ENCODE measurements at places on chromosomes 11 and 22.

- H3K27ac ChIP-seq = no peak overlapping the region
- H3K36me3 ChIP-seq = no peaks in the 10 kb centered on the region
- DNase-seq = peak; percentile 86
- peaks cover 6% of the 10 kb centered on the region for H3K4me1 ChIP-seq
These were observed 41.0 kb upstream of the PRDM11 start for GRCh38 chr11:45105233-45105983.

GRCh38 chr22:33879796-33880195 is 40.5 kb downstream of the LARGE1 start:
- no peak for DNase-seq
- H3K36me3 ChIP-seq = no peaks in the 10 kb centered on the region
- H3K27me3 ChIP-seq = no peaks in the 10 kb centered on the region

DNA sequence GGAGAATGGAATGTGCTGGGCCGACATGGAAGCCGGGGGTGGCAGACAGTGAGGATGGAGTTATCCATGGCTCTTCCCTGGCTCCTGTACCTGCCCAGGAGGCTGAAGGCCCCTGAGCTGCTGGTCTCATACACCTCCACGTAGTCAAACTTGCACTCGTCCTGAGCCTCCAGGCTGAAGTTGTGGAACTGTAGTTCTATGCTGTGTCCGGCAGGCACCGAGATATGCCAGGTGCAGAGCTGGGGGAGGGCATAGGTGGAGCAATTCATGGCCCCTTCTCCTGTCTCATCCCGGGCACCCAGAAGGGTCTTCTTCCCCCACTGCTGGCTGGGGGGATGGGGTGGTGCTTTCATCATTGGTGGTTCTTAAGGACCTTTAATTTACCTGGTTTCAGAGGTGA is 2.8 kb downstream of the MFRP start:
- H3K4me3 ChIP-seq = no peak overlapping the region
- H3K27ac ChIP-seq = no peak overlapping the region
- peaks cover 11% of the 10 kb centered on the region for H3K4me1 ChIP-seq
- H3K27me3 ChIP-seq = peaks cover 18% of the 10 kb centered on the region
- H3K36me3 ChIP-seq = no peaks in the 10 kb centered on the region
- DNase-seq = no peak

DNA sequence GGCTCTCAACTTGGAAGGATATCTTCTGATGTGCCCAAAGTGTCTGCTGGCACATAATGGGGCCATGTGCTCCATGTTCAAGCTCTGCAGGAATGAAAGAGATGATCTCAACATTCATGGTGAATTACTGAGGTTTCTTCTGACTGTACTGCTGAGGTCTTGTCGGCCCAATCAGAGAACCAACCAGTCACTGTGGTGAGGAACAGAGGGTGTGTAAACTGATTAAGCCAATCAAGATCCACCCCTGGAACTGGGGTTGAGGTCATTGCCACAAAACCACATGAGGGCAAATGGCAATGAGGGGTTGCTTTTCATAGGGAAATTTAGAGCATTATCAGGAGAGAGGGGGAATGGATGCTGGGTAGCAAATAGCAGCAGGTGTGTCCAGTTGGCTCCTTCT is 152.3 kb upstream of the RAG2 start:
- H3K4me1 ChIP-seq = no peaks in the 10 kb centered on the region
- H3K27me3 ChIP-seq = peaks cover 17% of the 10 kb centered on the region
- no peak overlapping the region for H3K27ac ChIP-seq
- H3K36me3 ChIP-seq = no peaks in the 10 kb centered on the region

GRCh38 chr11:65417702-65418430 is 4.7 kb upstream of the NEAT1 start:
- peak; percentile 84 for DNase-seq
- H3K4me3 ChIP-seq = peak overlapping the region; percentile 98
- H3K27ac ChIP-seq = peak overlapping the region; percentile 100
- H3K27me3 ChIP-seq = no peaks in the 10 kb centered on the region
- peaks cover 47% of the 10 kb centered on the region for H3K4me1 ChIP-seq

DNA sequence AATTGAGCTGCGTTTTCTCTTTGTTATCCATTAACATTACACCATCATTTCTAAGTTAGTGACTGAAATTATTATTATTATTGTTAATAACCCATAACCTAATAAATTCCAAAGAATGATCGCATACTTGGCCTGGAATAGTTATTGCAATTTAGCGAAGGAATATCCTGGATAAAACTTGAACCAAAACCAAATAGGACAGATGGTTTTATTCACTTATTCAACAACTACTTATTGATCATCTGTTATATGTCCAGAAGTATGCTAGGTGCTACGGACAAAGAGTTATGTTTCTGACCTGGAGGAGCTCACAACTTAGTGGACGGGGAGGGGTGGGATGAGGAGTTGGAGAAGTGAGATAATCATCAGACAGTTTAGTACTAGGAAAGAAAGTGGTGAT is 44.8 kb upstream of the ARHGAP20 start:
- no peak overlapping the region for H3K27ac ChIP-seq
- H3K27me3 ChIP-seq = no peaks in the 10 kb centered on the region
- peaks cover 15% of the 10 kb centered on the region for H3K4me1 ChIP-seq
- no peaks in the 10 kb centered on the region for H3K36me3 ChIP-seq
- H3K4me3 ChIP-seq = no peak overlapping the region
- DNase-seq = no peak

DNA sequence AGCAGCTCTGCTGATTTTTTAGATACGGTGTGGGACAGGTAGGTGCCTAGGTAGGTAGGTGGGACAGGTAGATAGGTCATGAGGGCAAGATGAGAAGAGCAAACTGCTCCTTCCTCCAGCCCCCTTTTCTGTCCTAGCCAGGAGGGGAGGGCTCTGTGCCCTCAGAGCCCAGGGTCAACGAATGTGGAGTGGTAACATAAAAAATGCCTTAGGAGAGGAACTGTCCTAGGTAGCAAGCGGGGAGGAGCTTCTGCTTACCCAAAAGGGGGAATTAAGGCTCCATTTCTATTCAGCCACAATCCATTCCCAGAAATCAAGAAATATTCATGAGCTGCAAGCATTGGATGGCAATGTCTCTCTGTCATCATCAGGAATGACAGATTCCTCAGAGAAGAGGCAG is 234.8 kb downstream of the GRIK4 start:
- no peaks in the 10 kb centered on the region for H3K4me1 ChIP-seq
- DNase-seq = no peak
- no peaks in the 10 kb centered on the region for H3K36me3 ChIP-seq
- H3K27ac ChIP-seq = no peak overlapping the region

DNA sequence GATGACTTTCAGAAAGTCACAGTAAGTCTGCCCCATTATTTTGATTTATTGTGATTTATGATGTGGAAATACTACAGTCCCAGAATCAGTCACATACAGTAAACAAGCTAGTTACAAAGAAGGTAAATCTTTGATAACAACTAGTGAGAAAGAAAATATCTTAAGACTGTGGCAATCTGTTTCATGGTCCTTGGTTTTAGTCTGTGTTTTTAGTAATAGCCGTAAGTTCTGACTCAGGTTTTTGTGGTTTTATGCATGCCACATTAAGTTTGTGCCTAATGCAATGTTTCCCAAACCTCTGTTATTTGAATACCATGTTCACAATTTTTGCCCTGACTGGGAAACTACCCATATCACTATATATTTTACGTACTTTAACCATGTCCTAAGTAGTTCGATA is 6.7 kb downstream of the CEP295 start:
- H3K27ac ChIP-seq = no peak overlapping the region
- no peak for DNase-seq
- H3K27me3 ChIP-seq = no peaks in the 10 kb centered on the region
- H3K36me3 ChIP-seq = peaks cover 65% of the 10 kb centered on the region
- H3K4me3 ChIP-seq = no peak overlapping the region

GRCh38 chr11:90803831-90804230 is 581.0 kb upstream of the CHORDC1 start:
- no peak overlapping the region for H3K4me3 ChIP-seq
- no peaks in the 10 kb centered on the region for H3K36me3 ChIP-seq
- no peak overlapping the region for H3K27ac ChIP-seq
- no peaks in the 10 kb centered on the region for H3K27me3 ChIP-seq
- no peak for DNase-seq

GRCh38 chr11:78886616-78887015 is 312.0 kb upstream of the NARS2 start:
- no peak overlapping the region for H3K4me3 ChIP-seq
- DNase-seq = no peak
- H3K27ac ChIP-seq = no peak overlapping the region
- no peaks in the 10 kb centered on the region for H3K27me3 ChIP-seq
- H3K36me3 ChIP-seq = no peaks in the 10 kb centered on the region

DNA sequence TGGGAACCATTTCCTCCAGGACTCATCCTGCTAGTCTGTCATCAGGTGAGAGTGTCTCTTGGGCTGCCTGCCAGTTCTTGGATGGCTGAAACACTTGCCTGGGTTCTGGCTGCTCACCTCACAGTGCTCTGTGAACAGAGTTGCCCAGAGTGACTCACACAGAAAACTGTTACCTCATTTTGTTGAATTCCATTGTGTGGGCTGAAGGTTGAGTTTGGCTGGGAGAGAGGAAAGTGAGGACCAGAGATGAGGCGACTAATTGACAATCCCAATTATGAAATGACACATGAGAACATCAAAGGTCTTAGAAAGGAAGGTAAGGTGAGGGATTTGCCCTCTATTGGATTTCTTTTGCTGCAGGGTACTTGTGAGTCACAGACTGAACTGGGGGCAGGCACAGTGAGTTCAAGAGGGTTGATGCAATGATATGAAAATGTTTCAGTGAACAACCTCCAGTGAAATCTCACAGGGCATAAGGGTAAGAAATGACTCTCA is 20.2 kb upstream of the CALCB start:
- no peak for DNase-seq
- no peaks in the 10 kb centered on the region for H3K27me3 ChIP-seq
- no peaks in the 10 kb centered on the region for H3K4me1 ChIP-seq
- no peaks in the 10 kb centered on the region for H3K36me3 ChIP-seq

DNA sequence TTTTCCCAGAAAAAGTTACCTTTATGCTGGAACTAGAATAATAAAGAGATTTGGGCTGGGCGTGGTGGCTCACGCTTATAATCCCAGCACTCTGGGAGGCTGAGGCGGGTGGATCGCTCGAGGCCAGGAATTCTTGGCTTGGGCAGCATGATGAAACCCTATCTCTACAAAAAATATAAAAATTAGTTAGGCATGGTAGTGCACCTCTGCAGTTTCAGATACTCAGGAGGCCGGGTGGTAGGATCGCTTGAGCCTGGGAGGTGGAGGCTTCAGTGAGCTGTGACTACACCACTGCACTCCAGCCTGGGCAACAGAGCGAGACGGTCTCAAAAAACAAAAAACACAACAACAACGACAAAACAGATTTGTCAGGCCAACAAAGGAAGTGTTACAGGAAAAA is 119.3 kb upstream of the OR9Q1 start:
- no peak overlapping the region for H3K4me3 ChIP-seq
- H3K36me3 ChIP-seq = no peaks in the 10 kb centered on the region
- no peak overlapping the region for H3K27ac ChIP-seq
- no peaks in the 10 kb centered on the region for H3K27me3 ChIP-seq
- no peak for DNase-seq

DNA sequence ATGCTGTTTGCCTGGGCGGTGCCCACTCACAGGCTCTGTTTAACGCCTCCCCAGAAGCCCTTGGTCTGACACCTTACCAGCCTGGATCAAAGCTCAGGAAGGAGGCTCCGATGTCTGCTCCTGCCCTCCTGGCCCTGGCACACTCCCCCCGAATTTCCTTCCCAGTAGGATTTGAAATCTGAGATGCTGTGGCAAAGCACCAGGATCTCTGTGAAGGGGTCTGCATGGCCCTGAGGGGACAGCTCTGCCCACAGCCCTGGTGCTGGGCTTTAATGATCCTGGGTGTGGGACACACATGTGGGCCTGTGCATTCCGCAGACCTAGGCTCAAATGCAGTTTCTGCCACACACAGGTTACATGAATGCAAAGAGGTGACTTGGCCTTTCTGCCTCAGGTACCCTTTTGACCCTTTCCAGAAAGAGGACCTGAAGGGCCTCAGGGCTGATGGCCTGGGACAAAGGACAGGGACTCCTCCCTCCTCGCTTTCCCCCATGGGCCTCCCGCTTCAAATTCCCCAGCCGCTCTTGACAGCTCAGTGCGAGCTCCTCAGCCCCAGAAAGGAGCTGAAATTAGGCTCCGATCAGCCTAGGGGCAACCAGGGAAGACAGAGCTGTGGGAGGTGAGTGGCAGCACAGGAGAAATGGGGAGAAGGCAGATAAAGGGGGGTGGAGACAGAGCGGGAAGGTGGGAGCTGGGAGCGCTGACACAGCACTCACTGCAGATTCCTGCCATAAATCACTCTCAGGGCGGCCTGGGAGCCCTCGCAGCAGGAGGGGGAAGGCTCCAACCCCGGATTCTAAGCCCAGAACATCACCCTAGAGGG is 41.3 kb downstream of the TRIM29 start:
- H3K27ac ChIP-seq = no peak overlapping the region
- H3K36me3 ChIP-seq = no peaks in the 10 kb centered on the region
- no peaks in the 10 kb centered on the region for H3K4me1 ChIP-seq
- H3K27me3 ChIP-seq = peaks cover 9% of the 10 kb centered on the region
- peak; percentile 45 for DNase-seq

- peaks cover 56% of the 10 kb centered on the region for H3K4me1 ChIP-seq
- no peaks in the 10 kb centered on the region for H3K36me3 ChIP-seq
- no peak overlapping the region for H3K4me3 ChIP-seq
- H3K27me3 ChIP-seq = no peaks in the 10 kb centered on the region
- no peak for DNase-seq
- peak overlapping the region; percentile 47 for H3K27ac ChIP-seq
These were observed 8.8 kb downstream of the OSBPL5 start for GRCh38 chr11:3156282-3156660.

DNA sequence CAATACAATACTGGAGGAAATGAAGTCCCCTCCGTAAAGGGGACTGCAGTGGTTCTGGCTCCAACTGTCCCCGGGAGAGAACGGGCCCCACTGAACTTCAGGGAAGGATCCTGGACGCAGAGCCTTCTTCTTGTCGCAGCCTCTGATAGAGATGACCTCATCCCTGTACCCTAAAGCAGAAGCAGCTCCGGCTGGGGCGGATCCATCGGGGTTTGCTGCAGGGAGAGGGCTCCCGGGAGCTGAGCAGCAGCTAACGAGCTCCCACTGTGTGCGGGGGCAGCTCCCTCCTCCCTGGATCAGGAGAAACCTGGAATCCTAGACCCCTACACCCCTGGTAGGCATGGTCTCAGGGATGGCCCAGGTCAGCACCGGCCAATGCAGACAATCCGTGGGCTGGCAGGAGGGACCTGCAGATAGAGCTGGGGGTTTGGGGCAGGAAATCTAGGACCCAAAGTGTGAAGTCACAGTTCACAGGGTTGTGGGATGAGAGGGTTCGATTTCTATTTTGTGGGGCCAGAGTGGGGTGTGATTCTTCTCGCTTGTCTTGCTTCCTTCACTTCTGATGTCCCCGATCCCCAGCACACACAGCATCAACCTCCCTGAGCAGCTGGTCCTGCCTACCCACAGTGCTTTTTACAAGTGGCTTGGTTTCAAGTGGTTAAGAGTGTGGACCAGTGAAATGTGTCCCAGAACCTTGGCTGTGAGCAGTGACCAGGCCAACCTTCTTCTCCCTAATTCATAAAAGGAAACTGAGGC is 12.9 kb downstream of the KIAA0930 start:
- no peak overlapping the region for H3K27ac ChIP-seq
- H3K4me3 ChIP-seq = no peak overlapping the region
- DNase-seq = no peak
- no peaks in the 10 kb centered on the region for H3K27me3 ChIP-seq
